ENCODE measurements at places on chromosomes 7 and 10. TPM values are rescaled to one million over a fixed set of nuclear protein-coding genes. Genes with fewer than 3 reads are reported as not detected.
A peak's percentile ranks its signal among the peaks of the same experiment; 100 is the strongest.

GRCh38 chr10:17214971-17215781, 12.9 kb upstream of the VIM start:
- peak overlapping the region; percentile 73 for H3K27ac ChIP-seq
- no peaks in the 10 kb centered on the region for H3K27me3 ChIP-seq
- peaks cover 13% of the 10 kb centered on the region for H3K4me1 ChIP-seq
- H3K4me3 ChIP-seq: no peak overlapping the region
- H3K36me3 ChIP-seq: no peaks in the 10 kb centered on the region

DNA sequence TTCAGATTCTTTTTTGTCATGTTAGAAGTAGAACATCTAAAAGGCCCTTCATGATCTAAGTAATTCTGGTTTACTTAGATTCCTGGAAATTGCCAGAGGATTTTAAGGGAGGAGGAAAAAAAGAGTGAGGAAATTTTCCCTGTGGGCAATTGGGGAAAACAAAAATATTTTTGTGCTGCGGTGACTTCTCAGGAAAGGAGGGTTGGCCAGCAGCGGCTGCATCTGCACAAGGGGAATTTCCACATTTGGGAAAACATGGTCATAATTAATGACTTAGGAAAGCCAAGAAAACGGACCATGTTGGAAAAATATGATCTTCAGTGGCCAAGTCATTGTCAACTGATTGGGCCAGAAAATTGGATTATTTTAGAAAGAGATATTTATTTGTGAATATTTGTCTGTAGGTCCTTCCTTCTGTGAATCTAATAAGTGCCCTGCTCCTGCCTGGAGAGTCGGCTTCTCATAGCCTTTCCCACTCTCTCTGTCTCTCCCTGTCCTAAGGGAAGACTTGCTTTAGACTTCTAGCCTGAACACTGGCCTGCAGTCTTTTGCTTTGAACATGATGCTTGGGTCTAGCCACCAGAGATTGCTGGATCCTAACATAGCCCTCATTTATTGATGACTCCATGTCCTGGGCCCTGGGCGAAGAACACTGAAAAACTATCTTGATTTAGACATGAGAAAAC, 124.2 kb upstream of the MKLN1 start:
- H3K4me3 ChIP-seq: no peak overlapping the region
- H3K27ac ChIP-seq: no peak overlapping the region
- DNase-seq: no peak

DNA sequence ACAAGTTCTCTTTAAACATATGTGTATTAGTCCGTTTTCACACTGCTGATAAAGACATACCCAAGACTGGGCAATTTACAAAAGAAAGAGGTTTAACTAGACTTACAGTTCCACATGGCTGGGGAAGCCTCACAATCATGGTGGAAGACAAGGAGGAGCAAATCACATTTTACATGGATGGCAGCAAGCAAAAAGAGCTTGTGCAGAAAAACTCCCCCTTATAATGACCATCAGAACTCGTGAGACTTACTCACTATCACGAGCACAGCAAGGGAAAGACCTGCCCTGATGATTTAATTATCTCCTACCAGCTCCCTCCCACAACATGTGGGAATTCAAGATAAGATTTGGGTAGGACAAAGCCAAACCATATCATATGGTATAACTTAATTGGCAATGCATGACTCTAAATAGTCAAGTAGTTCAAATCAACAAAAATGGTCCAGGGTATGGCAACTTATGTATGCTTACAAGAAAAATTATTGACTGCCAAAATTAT, 34.1 kb upstream of the TMEM243 start:
- no peak overlapping the region for H3K4me3 ChIP-seq
- H3K27ac ChIP-seq: no peak overlapping the region
- no peak for DNase-seq
- no peaks in the 10 kb centered on the region for H3K27me3 ChIP-seq
- H3K4me1 ChIP-seq: no peaks in the 10 kb centered on the region

DNA sequence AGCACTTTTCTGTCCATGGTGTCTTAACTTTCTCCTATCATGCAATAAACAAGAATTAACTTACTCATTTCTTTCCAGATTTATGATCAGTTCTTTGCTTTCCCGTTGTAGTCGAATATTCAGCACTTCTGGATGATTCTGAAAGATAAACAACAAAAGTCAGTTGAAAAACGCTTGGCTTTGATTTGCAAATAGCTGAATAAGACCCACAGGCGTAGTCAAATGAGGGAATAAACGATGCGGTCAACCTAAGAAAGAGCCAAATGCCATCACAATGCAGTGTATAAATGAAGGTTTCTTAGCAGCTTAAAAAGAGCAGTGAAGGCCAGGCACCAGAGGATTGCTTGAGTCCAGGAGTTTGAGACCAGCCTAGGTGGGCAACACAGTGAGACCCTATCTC, 109.4 kb downstream of the ADAM12 start:
- no peaks in the 10 kb centered on the region for H3K4me1 ChIP-seq
- no peaks in the 10 kb centered on the region for H3K27me3 ChIP-seq
- H3K4me3 ChIP-seq: no peak overlapping the region
- no peaks in the 10 kb centered on the region for H3K36me3 ChIP-seq

The SLC18A3 gene
- total RNA-seq: not detected
